SJSA1 (cell line): ENCODE measurements at places on chromosomes 6 and 20.

DNA sequence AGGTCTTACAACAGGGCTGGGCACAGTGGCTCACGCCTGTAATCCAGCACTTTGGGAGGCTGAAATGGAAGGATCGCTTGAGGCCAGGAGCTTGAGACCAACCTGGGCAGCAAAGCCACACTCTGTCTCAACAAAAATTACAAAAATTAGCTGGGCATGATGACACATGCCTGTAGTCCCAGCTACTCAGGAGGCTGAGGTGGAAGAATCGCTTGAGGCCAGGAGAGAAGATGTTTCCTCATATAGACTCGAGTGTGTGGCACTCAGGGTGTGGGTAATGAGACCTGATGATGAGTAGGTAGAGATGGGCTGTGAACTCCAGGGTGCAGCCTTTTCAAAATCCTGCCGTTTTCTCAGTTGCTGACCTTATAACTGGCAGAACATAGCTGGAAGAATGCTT is 125.3 kb upstream of the FOXO3 start:
- no peak for DNase-seq

- no peak for DNase-seq
Measured at GRCh38 chr6:4441981-4442434, 306.6 kb upstream of the ECI2 start.

- no peak for DNase-seq
Measured at GRCh38 chr6:46407246-46407645, 84.0 kb downstream of the RCAN2 start.

DNA sequence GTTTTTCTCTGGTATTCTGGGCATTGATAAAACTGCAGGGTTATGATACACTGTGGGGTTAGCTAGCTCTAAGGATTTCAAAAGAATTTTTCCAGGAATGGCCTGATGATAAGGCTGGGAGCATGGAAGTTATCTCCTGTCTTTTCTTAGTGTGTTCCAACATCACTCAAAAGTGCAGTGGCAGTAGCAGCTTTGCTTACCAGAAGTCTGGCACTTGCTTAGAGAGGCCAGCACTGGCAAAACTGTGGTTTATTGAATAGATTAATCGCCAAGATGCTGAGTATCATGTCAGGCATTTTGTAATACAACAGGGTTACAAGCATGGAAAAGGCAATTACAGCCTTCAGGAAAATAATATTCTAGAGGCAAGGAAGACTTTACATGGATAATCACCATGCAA is 719.5 kb upstream of the GJE1 start:
- no peak for DNase-seq

DNA sequence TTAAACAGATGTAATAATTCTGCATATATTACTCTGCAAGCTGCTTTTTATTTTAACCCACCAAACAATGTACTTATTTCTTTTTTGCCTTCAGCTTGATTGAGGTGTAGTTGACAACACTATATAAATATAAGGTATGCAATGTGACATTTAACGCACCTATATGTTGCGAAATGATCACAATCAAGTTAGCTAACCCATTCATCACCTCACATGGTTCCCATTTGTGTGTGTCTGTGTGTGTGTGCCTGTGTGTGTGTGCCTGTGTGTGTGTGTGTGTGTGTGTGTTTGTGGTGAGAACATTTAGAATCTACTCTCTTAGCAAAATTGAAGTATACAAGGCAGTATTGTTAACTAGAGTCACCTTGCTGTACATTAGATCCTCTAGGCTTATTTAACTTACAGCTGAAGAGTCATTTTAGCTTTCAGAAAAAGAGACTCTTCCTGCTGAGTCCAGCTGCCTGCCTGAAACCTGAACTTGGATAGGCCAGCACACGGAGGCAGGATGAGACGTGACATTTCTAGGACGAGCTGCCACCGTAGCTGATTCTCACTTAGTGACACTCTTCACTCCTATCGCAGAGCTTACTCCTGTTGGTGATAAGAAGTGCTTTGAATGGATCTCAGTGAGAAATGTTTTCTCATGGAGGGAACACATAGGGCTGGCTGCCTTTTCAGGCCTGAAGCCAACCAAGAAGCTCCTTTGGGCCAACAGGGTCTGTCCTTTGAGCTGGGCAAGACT is 126.5 kb upstream of the RIPOR2 start:
- no peak for DNase-seq

DNA sequence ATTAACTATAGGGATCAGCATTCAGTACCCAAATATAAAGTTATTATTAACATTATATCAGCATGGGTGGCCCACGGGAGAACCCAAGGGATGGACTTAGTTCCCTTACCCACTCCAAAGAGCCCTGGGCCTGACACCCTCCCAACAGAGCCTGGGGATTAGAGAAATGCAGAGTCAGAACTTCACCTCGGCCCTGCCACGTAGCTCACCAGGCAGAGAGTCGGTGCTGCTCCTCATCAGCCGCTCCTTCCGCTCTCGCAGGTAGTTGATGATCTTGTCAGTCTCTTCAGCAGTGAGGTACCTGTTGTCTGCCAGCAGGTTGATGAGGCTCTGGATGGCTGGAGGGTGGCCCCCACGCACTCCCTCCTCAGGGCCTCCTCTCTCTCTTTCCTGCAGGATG is 26.6 kb downstream of the NCOA5 start:
- DNase-seq = no peak

- no peak for DNase-seq
Measured at GRCh38 chr20:35005463-35005961, 49.8 kb downstream of the MYH7B start.

GRCh38 chr6:5937169-5937909 is 69.4 kb downstream of the NRN1 start:
- no peak for DNase-seq

DNA sequence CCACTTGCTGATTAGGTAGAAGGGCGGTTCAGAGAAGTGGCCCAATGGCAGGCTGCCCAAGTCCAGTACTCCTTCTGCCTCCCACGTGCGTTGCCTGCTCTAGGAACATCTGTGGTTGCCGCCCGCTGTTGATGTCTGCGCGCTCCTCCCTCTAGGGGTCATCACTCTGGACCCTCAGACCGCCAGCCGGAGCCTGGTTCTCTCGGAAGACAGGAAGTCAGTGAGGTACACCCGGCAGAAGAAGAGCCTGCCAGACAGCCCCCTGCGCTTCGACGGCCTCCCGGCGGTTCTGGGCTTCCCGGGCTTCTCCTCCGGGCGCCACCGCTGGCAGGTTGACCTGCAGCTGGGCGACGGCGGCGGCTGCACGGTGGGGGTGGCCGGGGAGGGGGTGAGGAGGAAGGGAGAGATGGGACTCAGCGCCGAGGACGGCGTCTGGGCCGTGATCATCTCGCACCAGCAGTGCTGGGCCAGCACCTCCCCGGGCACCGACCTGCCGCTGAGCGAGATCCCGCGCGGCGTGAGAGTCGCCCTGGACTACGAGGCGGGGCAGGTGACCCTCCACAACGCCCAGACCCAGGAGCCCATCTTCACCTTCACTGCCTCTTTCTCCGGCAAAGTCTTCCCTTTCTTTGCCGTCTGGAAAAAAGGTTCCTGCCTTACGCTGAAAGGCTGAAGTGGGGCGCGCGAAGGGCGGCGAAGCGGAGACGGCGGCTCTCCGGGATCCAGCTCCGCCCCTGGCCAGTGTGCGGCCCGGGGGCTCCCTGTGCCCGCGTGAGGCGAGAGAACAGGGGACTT is 8.5 kb downstream of the TRIM15 start:
- no peak for DNase-seq

GRCh38 chr6:135895231-135895911 is 43.9 kb downstream of the PDE7B start:
- no peak for DNase-seq

DNA sequence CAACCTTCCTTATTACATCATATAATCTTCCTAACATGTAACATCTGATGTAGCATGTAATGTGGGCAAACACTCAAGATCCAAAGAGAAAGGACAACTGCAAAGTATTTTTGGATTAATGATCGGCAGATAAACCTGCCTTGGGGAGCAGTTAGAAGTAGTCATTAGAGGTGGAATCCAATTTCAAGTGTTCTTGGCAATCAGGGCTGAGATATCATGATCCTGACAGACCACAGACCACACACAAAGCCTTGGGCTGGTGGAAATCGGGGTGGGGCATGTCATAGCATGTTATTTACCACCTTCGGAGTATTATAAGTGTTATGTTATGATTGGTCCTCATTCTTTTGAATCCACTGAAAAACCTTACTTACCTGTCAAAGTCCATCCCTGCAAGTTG is 16.3 kb downstream of the NCOA5 start:
- no peak for DNase-seq

- DNase-seq = no peak
Measured at GRCh38 chr6:52418606-52419005, 1.5 kb upstream of the EFHC1 start.

- DNase-seq = no peak
Measured at GRCh38 chr6:132830334-132830751, 16.0 kb downstream of the RPS12 start.

- DNase-seq = no peak
Measured at GRCh38 chr20:20188647-20189046, 136.3 kb downstream of the CFAP61 start.

- no peak for DNase-seq
Measured at GRCh38 chr6:106106276-106107042, 20.3 kb downstream of the PRDM1 start.

DNA sequence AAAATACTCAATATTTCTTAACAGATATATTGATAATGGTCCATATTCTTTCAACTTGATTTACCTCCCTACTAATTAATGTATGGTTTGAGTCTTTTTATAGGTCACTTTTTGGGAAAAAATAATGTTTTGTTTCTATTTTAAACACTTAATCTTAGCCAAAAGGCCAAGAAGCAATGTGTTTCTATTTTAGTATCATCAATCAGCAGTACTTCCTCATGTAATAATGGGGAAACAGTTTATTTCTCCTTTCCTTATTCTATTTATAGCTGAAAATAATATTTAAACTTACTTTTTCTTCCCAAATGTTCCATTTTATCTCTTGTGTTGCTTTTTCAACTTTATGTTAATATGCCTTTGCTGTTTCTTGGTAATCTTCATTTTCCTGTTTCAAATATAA is 295.1 kb downstream of the ALDH8A1 start:
- no peak for DNase-seq

DNA sequence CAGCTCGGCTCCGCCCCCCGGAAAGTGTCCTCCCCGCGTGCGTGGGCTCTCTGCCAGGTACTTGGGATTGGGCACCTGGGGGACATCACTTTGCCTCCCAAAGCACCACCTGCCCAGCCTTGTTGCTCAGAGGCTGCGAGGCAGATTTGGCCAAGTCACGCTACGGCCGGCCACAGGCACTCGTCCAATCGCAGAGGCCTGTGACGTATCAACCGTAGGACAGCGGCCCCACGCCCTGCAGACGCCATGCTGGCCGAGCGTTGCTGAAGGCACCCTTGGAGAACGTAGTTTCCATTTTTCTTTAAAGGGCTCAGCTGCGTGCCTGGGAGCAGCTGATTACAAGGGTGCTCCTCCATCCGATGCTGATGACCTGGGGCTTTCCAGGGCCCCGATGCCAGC is 3.1 kb downstream of the NTSR1 start:
- DNase-seq = no peak

DNA sequence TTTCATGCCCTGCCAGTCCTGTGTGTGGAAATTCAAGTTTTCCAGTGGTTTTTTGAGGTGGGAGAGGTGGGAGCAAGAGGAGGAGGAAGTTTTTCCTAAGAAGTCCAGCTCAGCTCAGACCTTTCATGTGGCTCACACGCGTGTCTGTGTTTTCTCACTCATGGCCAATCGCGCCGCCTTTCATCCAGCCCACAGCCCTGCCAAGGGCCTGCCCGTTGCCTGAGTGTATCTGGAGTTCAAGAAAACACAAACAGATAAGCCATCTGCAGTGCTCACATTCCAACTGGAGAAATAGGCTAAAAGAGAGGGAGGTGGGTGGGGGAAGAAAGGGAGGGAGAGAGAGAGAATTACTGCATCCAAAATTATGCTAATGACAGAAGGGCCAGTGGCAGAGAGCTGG is 12.6 kb upstream of the MPC1 start:
- DNase-seq = no peak

DNA sequence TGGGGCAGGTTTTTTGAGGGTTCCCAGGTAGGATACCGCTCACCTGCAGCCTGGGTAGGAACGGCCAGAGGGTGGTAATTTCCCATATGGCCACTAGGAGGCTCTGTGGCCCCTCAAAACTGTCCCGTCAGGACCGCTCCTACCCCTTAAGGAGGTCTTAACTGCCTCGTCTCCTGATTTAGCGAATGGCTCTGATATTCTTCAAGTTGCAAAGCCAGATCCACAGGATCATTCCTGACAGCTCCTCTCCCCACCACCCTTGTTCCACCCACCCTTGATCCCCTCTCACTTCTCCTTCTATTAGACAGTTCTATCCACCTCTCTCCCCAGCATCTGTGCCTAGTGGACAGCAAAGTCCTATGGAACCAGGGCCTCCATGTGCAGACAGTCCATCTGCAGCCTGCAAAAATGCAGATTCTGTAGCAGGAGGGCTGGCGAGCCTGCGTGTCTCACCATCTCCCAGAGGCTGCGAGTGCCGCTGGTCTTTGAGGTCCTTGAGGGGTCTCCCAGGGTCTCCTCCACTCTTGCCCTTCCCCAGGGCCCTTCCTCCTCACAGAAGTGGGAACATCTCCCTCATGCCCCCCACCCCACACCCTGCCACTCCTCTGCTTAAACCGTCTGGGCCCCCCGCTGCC is 34.3 kb upstream of the ZBP1 start:
- DNase-seq = peak; percentile 45

DNA sequence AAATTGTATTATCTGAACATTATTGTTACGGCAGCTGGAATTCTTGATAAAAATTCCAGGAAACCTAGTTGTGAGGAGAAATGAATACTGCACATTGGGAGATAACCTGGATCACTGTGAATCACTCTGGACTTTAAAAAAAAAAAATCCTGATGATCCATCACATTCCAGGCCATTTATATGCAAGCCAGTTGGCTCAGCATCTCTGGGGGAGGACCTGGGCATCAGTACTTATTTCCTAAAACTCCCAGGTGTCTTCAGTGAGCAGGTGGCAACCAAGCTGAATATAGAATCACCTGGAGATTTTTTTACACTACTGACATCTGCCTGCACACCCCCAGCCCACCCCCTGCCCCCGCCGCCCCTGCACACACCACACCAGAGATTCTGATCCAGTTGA is 39.1 kb upstream of the SIRT5 start:
- no peak for DNase-seq

DNA sequence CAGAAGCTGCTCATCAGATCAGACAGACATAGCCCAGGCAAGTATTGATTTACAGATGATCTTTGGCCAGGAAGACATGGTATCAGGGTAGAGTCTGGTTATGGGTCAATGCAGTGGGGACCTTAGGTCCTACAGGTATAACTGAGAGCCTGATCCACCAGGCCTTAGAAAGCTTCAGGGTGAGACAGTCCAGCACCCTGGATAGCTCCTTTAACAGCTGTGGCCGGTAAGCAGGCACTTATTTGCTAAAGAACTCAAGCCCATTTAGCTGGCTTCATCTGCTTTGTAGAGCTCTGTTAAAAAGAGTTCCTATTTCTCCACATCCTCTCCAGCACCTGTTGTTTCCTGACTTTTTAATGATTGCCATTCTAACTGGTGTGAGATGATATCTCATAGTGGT is 39.6 kb downstream of the ESR1 start:
- DNase-seq = no peak

DNA sequence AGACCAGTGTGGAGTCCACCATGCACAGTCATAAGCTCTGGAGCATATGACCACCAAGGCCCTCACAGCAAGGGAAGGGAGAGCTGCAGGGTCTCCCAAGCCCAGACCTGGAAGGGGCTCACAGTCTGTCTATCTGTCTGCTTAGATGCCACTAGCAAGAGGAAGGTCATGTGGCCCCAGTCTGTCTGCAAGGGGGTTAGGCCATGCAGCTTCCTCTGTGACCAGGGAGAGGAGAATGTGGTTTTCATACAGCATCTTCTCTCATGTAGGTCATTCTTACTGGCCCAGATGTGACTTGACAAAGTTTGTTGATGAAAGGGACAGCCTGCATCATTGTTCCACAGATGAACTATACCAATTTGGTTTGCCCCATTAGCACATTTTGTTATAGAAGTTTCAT is 260.8 kb downstream of the FARS2 start:
- DNase-seq = no peak
